ENCODE measurements at places on chromosomes 6 and 20.

DNA sequence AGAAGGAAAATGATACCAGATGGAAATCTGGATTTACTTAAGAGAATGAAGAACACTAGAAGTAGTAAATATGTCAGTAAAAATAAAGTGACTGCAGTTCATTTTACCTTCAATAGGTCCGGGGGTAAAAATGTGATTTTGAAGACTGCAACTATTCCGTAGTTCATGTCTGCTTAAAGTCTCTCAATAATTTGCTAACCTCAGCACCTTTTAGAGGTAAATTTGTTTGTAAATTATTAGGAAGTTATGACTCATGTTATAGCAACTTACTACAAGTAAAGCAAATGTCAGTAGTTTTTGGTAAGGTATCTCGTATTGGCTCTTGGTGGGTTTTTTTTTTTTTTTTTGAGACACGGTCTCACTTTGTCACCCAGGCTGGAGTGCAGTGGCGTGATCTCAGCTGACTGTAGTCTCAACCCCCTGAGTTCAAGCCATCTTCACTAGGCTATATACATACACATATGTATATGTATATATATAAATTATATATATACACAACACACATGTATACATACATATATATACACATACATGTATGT, 32.1 kb downstream of the BICRAL start:
- DNase-seq, result no peak

DNA sequence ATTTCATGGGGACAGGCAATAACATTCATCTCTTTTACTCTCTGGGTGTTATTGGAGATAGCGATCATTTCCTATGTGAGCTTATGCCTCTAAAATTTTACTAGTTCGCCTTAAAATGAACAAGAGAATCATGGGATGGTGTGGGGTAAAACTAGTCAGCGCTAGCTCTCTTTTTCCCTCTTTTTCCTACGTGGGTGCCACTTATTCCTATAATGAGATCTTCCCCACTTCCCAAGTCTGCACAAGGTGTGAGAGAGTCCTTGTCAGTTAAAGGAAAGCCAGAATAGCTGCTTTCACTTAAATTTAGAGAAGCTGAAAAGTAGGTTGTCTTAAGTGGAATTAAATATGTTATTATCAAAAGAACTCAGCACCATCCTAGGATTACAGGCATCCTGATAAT, 173.2 kb upstream of the BMP5 start:
- no peak for DNase-seq

GRCh38 chr20:31494131-31494530, 19.0 kb downstream of the REM1 start:
- DNase-seq, result no peak

DNA sequence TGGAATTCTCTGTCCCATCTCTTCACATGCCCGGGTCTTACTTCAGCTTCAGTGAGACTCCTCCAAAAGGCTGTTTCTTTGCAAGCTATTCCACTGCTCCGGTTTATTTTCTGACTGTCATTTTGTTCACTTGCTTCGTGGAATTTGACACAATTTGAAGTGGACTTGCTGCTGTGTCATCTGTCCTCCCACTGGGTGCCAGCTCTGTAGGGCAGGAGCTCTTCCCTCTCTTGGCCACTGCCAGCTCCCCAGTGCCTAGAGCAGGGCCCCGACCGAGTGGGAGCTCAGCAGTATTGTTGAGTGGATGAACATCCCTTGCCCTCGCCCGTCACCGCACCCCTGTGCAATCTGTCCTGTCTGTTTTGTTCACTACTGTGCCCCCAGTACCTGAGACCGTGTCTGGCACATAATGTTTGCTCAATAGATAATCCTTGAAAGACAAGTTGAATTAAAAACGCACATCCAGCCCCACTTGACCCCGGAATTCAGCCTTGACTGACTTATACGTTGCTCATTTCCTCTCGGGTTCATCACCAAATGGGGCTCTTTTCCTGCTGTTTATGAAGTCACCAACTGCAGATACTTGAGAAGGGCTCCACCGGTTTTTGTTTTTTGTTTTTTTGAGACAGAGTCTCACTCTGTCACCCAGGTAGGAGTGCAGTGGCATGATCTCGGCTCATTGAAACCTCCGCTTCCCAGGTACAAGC, 170.3 kb upstream of the KCNG1 start:
- DNase-seq, result no peak

- no peak for DNase-seq
Observed at GRCh38 chr6:162560891-162561290, 166.7 kb downstream of the PRKN start.

DNA sequence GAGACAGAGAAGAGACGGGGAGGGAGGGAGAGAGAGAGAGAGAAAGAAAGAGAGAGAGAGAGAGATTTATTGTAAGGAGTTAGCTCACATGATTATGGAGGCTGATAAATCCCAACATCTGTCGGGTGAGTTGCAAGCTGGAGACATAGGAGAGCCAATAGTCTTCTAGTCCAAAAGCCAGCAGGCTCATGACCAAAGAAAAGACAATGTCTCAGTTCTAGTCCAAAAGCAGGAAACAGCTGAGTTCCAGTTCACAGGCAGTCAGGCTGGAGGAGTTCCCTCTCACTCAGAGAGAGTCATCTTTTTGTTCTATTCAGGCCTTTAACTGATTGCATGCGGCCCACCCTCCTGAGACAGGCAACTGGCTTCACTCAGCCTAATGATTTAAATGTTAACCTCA, 416.6 kb downstream of the PREX1 start:
- no peak for DNase-seq

DNA sequence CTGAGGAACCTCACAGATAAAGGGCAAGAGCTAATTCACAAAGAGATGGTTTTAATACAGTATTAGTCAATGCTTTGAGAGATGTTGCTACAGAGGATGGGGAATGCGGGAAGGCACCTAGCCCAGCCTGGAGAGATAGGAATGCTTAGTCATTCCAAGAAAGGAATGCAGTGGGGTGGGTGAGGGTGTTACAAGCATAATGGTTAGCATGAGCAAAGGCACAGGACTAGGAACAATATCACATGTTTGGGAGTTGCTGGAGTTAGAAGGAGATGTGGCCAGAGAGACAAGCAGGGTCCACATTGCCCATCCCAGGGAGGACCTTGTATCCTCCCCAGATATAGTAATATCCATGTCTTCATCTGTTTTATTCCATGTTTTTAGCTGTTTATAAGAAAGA, 107.0 kb upstream of the OGFRL1 start:
- no peak for DNase-seq

DNA sequence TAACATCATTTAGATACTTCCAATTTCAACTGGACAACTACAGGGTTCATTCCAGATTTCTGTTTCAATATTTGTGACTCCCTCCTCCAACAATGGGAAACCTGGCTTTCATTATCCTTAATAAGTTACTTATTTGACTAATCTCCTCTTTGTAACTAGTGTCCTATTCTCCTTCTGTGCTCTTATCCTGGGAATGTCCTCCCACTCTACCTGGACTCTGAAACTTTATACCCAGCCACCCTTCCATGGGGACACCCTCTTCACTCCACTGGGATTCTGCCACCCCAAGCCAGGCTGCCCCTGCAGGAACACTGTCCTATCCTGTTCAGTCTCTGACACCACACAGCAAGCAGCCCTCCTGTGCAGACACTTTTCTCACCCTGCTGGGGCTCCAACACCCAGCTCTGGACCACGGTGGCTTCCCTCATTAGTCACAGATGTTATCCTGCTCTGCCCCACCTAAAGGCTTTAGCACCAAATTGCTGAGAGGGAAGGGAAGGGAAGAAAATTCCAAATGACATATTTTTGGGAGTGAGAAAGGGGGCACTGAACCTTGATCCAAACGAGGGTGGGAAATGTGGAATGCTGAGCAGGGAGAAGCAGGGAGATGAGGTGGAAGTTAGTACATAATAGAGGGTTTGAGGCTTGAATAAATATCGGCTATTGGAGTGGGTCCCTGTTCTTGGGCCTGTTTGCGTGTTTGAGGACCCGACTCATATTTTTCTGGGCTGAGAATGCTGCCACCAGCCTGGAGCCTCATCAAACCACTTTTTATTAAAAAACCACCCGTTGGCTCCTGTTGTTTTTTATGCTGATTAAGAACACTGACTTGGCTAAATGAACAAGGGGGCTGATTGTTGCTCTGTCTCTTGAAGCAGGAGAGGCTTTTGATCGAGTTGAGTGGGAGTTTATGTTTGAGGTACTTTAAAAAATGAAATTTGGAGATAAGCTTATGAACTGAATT, 54.0 kb upstream of the AKIRIN2 start:
- DNase-seq, result no peak

- DNase-seq, result no peak
Observed at GRCh38 chr20:2752567-2753460, 47.6 kb downstream of the CPXM1 start.

DNA sequence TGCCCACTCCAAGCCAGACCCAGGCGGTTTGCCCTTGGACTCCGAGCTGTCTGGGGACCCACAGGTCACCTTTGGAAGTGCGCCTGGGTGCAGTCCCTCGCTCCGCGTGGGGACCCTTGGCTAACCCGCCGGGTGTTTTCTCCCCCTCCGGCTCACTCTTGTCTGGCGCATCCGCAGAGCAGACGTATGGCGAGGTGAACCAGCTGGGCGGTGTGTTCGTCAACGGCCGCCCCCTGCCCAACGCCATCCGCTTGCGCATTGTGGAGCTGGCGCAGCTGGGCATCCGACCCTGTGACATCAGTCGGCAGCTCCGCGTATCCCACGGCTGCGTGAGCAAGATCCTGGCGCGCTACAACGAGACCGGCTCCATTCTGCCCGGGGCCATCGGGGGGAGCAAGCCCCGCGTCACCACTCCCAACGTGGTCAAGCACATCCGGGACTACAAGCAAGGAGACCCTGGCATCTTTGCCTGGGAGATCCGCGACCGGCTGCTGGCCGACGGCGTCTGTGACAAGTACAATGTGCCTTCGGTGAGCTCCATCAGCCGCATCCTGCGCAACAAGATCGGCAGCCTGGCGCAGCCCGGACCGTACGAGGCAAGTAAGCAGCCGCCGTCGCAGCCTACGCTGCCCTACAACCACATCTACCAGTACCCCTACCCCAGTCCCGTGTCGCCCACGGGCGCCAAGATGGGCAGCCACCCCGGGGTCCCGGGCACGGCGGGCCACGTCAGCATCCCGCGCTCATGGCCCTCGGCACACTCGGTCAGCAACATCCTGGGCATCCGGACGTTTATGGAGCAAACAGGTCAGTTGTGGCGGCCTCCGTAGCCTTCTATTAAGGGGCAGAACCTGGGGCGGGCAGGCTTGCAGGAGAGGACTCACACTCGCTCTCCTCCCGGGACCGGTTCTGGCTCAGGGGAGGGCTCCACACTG, 1.1 kb downstream of the PAX1 start:
- DNase-seq, result no peak

DNA sequence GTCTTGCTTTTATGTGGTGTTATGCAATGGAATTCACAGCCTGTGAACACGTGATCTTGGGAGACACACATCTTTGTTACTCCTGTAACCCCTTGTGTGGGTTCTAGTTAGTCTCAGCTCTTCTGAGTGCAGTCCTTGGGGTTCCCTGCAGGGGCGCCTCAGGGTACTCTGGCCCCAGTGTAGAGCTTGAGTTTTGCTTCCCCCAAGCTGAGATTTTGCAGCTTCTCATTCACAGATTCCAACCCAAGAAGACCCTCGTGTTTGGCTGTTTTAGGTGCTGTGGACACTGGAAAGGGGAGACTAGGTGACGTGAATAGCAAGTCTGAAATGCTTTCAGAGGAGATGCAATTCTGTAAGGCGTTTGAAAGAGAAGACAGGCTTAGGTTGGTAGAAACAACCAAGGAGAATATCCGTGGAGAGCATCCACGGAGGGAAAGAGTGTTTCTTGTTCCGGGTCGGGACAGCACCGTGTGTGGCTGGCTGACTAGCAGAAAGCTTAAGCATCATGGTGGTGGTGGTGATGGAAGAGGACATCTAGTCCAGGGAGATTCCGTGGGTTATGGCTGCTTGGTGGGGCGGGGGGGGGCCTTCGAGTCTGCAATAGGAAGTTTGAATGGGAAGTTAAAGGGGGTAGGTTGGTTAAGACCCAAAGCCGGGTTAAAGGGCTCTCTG, 30.1 kb downstream of the DUSP22 start:
- DNase-seq, result no peak

GRCh38 chr6:161651949-161652348, 378.1 kb upstream of the AGPAT4 start:
- no peak for DNase-seq

DNA sequence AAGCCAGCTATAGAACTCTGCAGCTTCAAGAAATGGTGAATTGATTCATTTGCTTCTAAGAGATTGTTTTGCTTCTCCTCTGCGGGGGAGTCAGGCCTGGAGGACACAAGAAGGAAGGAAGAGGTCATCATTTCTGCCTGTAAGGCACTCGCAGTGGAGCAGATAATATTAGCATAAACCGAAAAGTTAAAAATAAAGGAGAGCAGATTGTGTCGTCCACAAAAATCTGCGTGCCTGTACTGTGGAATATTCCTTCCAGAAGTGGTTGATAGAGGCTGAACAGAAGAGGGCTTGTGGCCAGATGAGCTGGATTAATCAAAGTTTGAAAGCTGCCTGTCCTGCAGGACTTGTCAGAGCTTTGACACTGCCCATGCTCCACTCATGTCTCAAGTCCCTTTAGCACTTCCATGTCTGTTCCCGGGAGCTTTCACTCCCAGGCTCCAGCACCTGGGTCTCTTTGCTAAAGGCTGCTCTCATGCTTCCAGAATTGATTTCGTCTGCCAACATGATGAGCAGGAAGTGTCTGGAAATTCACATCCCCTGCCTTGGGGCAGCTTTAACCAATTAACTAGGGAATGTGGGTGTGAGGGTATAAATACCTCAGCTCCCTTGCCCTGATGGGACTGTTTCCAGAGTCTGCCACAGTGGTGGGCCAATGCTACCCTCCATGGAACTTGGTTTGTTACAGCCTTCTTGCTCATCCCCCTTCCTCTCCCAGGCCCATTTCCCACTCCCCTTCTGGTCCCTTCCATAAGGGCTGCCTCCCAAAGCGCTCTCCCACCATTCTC, 65.1 kb upstream of the STX16 start:
- peak; percentile 28 for DNase-seq

DNA sequence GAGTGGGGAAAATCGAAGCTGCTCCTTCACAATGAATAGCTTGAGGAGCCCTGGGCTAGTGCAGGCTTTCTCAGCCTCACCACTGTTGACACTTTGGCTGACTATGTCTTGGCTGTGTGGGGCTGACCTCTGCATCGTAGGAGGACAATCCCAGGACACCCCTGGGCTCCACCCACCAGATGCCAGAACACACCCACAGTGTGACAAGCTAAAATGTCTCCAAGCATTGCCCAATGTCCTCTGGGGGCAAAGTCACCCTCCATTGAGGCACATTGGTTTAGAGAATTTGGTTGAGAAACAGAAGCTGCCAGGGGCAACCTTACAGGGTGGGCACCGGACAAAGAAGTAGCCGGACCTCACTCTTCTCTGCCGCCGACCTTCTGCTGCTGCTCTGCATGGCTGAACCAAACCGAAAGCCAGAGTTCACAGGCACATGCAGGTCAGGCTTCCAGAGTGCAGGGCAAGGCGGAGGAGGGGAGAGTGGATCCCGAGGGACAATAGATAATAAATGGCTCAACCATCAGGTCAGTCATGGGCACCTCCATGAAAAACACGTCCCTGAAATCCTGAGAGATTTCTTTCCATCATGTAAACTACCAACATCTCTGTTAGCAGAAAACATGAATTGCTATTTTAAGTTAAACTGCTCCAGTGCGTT, 189.0 kb downstream of the LRFN2 start:
- DNase-seq, result no peak

- DNase-seq, result no peak
Observed at GRCh38 chr6:92109256-92109655, 1310.1 kb downstream of the EPHA7 start.
